ENCODE measurements at places on chromosomes 3 and 15. TPM values are rescaled to one million over a fixed set of nuclear protein-coding genes. Genes with fewer than 3 reads are reported as not detected.
A peak's percentile ranks its signal among the peaks of the same experiment; 100 is the strongest.

- DNase-seq: no peak
These were observed 139.6 kb upstream of the ZBTB20 start for GRCh38 chr3:115286529-115287197.

DNA sequence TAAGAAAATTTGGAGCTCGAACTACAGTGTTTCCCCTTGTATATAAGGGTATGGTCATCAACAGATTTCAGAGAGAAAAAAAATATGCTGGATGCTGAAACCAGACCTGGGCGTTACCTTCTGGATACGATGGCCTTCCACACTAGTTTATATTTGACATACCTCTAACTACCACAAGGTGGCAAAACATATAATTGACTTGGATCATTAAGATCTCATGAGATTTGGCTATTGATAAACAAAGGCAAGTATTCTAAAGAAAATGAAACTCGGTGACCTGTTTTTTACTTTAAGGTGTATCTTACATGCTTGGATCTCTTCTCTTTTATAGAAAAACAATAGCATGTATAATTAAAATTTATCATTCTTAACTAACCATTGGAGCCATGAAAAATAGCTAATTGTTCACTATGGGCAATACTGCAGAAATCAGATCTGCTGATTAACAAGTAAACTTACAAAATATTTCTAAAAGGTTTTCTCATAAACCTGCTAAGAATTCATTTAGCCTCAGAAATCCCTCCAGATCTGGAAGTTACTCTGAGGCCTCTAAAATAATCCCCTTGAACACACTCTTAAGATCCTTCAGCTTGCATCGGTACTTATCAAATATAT, 300.6 kb upstream of the KCNH8 start:
- DNase-seq: peak; percentile 5

DNA sequence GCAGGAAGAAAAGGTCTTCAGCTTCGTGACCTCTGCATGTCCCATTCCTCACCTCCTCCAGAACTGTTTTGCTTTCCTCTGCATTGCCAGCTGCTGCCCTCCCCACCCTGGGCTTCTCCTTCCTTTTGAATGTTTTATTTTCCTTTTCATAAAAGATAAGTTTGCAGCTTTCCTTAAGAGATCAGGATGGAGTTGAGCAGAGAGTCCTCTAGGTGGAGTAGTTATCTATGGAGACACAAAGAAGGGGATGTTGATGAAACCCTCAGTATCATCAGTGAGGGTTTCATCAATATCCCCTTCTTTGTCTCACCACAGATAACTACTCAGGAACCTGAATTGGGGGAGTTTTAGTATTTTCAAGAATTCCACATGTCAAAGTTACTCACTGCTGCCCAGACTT, 19.0 kb upstream of the SLC25A36 start:
- peak; percentile 21 for DNase-seq

DNA sequence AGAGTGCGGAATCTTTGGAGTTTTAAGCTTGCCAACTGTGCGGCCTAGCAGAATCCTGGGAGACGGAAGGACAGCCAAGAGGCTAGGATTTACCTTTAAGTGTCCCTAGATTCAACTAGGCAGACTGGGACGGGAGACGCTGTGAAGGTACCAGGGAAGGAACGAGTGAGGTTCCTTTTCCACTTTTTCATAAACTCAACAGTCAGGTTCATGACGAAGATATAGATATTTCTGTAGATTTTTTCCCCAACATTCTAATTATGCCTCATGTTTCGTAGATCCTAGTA, 564 bp upstream of the GABPB1 start:
- no peak for DNase-seq

- no peak for DNase-seq
These were observed 20.4 kb upstream of the COPG1 start for GRCh38 chr3:129228891-129229585.

DNA sequence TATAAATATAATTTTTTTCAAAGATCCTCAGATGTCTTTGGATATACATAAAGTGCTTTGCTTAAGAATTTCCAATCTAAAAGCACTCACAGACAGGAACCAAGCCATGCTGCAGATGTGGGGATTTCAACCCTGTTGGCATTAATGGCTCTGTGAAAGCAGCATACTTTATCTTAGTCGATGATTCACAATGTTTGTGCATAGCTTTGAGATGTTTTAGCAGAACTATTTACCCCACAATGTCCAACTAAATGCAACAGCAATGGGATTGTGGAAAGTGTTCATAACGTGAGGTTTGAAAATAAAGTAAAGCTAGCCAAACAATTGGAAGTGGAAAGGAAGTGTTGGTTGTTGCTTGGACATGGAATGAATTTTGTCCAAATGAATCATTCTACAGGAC, 371.4 kb downstream of the SOX2 start:
- no peak for DNase-seq

- DNase-seq: no peak
These were observed 145.9 kb downstream of the IGF1R start for GRCh38 chr15:98794211-98794610.

DNA sequence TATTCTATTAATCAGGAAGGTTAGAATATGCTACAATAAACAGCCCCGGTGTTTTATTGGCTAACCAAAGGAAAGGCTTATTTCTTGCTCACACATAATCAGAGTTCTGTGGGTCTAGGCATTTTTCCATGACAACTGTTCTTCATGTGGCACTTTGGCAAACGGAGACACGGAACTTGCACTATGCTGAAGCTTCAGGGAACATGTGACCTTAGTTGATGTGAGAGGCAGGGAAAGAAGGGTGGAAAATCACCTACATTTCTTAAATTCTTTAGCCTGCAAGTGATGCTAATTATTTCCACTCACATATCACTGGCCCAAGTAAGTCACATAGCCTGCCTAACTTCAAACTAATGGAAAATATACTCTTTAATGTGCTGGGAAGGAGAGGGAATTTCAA, 344.6 kb downstream of the SV2B start:
- DNase-seq: no peak

GRCh38 chr15:81948751-81949150, 97.1 kb downstream of the MEX3B start:
- DNase-seq: no peak

DNA sequence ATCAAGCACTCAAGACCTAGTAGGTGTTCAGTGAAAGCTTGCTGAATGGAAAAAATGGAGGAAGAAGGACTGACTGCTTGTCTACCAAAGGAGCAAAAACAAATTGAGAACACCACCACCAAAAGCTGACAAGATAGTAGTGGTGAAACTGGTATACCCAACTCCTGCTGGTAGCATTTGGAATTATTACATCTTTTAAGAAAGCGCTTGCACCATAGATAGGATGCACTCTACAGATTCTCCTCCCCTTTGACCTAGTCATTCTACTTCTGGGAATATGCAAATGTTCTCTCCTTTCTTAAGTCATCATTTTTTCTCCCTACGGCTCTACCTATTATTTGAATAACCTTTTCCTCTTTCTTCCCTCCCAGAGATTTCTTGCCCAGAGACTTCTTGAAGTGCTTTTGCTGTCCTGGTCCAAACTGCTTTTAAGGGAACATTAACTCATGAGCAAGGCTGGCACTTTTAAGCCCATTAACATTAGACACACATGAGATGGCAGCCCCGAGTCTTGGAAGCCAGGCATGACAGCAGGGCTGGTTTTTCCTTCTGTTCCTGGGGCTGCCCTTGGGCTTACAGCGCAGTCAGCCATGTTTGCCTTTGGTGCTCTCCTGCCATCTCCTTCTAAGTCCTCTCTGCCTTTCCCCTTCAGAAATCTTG, 75.0 kb upstream of the TLE3 start:
- no peak for DNase-seq

- no peak for DNase-seq
These were observed 418.8 kb downstream of the OTOL1 start for GRCh38 chr3:161915418-161915750.

GRCh38 chr15:51285399-51285798, 53.0 kb downstream of the CYP19A1 start:
- no peak for DNase-seq

DNA sequence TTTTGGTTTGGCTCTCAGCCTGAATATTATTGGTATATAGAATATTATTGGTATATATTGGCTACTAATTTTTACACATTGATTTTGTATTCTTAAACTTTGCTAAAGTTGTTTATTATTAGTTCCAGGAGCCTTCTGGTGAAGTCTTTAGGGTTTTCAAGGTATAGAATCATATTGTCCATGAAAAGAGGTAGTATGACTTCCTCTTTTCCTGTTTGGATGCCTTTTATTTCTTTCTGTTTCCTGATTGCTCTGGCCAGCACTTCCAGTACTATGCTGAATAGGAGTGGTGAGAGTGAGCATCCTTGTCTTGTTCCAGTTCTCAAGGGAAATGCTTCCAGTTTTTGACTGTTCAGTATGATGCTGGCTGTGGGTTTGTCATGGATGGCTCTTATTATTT, 107.3 kb upstream of the LIPC start:
- no peak for DNase-seq

DNA sequence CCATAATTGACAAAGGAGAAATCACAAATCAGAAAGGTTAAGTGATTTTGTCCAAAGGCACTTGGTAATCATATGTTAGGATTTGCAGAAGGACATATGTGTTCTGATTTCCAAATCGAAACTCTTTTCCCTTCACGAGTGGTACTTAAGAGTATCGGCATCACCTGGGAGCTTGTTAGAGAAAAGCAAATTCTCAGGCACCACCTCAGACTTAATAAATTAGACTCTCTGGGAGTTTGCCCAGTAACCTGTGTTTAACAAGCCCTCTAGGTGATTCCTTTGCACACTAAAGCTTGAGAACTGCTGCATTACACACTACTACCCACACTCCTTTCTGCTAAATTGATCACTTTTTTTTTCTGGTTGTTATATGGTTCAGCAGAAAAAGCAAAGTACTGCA, 116.2 kb downstream of the SERPINI1 start:
- no peak for DNase-seq

- no peak for DNase-seq
These were observed 93.8 kb downstream of the DNASE1L3 start for GRCh38 chr3:58116985-58117384.

DNA sequence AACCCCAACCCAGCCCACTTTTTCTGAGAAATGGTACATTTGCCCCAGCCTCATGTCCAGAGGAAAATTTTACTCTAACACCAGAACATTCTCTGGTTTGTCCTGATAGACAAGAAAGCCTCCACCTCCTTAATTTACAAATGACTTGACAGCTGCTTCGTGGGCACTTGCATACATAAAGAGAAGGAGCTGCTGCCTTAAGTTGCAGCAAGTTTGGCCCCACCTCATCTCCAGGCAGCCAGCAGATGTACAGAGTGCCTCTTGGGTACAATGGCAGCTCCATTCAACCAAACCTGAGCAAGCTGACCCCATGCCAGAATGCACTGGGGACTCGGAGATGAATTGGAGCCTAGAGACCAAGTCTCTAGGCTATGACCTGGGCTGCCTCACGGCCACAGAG, 6.2 kb upstream of the H1-8 start:
- no peak for DNase-seq

GRCh38 chr3:126082362-126083137, 1.4 kb downstream of the SLC41A3 start:
- DNase-seq: no peak

GRCh38 chr3:172033396-172033795, 6.0 kb upstream of the FNDC3B start:
- no peak for DNase-seq

- no peak for DNase-seq
These were observed 49.2 kb downstream of the MBNL1 start for GRCh38 chr3:152317956-152318355.

DNA sequence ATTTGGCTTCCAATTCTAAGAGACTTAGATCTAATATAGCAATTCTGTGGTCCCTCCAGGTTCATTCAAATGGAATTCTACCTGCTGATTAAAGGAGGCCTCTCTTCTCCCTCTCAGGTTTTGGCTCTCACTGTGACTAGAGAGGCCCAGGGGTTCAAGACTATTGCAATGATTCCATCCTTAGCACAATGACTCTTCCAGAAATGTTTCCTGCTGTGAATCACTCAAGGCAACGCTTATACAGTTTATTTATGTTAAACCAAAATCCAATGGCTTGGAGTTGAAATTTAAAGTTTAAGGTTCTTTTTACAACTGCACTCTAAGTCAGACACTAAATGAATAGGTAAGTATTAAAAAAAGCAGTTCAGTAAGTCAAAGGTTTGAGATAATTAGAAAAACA, 39.9 kb downstream of the IFT57 start:
- DNase-seq: no peak

- no peak for DNase-seq
These were observed 49.0 kb downstream of the CCDC54 start for GRCh38 chr3:107426223-107426622.

DNA sequence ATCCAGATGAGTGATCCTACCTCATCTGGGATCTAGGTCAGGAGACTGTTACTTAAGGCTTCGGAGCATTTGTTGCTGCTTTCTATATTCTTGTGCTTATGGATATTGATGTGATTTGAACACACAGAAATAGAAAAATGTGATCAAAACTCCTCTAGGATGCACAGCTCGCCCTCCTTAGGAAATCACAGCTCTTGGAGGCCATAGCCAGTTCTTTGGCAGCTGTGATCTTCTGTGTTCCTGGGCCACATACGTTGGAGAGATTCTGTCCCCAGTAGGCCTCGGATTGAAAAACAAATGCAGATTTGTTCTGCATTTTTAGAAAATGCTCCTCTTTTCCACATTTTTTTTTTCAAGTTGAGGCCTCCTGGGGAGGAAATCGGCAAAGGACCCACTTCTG, 437.4 kb upstream of the THBS1 start:
- DNase-seq: no peak

DNA sequence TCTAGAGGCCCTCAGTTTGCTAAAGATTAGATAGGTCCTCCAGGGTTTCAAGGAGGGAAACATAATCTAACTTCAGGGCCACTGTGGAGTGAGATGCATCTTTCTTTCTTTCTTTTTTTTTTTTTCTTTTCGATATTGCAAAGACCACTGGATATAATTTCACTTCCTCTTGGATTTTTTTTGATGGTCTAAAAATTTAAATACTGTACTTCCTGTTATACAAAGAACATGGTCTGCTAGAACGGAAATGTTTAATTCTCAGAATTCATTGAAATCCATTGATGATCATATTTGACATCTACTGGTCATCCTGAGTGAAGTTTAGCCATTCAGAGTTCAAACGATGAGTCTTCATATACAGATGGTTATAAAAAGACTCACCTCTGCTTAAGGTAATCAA, 808.8 kb upstream of the LMCD1 start:
- DNase-seq: no peak

GRCh38 chr3:168968609-168969008, 694.9 kb downstream of the MECOM start:
- DNase-seq: no peak

DNA sequence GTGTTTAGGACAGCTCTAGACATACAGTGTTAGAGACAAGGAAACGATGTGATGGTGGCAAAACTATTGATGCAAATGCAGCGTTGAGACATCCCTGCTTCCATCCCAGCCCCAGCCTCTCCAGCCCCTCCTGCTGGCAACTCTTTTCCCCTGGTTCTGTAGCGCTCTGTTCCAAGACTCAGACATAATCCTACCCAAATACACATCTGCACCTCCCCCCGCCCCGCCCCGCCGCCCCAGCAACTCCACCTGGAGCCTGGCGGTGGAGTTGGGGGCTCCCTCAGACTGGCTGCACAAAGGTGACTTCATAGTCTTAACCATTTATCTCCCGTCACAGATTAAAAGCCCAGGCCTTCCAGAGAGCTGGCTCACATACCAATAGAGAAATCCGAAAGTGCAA, 7.2 kb upstream of the SEC22A start:
- no peak for DNase-seq

PCOLCE2 gene
- 20.8 TPM for total RNA-seq

OR5K2 gene
- total RNA-seq: not detected

NRROS gene
- total RNA-seq: not detected

OR5K1 gene
- not detected for total RNA-seq

UCN2 gene
- total RNA-seq: not detected

TRIM59 gene
- 20.5 TPM for total RNA-seq

DNAJC17 gene
- total RNA-seq: 27.9 TPM

ACOX2 gene
- total RNA-seq: 9.3 TPM

ASB14 gene
- total RNA-seq: not detected

GOLGA6B gene
- not detected for total RNA-seq

MESP2 gene
- not detected for total RNA-seq

DUOXA2 gene
- total RNA-seq: not detected
